Activated naive CD4-positive, alpha-beta T cell treated with anti-CD3 and anti-CD28 coated beads, Interleukin-2, amount 50 U/mL, for 72 hours (primary cell): ENCODE measurements at places on chromosomes 13 and 19. TPM values are rescaled to one million over a fixed set of nuclear protein-coding genes. Genes with fewer than 3 reads are reported as not detected.
A peak's percentile ranks its signal among the peaks of the same experiment; 100 is the strongest.

Gene SLC7A10
- not detected for total RNA-seq

Gene CAB39L
- 14.5 TPM for total RNA-seq

GRCh38 chr19:2423071-2423914, 4.1 kb downstream of the TIMM13 start:
- no peak for DNase-seq

DNA sequence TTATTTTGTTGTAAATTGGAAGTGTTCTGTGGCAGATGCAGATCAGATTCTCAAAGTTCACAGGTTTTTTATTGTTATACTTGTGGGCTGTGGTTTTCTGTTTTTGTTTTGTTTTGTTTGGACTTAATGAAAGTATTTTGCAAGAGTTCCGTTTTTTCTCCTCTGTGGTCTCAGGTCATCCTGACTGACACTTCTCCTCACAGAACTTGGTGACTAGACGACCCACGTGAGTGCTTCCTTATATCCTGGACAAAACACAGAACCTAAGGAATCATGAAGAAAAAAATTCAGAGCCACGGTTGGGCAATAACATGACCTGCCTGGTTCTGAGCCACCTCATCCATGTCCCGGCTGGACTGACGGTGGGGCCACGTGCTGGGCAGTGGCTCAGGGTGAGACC, 2.5 kb upstream of the RFPL4AL1 start:
- no peak for DNase-seq

- no peak for DNase-seq
Measured at GRCh38 chr19:47081095-47081494, 32.5 kb downstream of the ZC3H4 start.

DNA sequence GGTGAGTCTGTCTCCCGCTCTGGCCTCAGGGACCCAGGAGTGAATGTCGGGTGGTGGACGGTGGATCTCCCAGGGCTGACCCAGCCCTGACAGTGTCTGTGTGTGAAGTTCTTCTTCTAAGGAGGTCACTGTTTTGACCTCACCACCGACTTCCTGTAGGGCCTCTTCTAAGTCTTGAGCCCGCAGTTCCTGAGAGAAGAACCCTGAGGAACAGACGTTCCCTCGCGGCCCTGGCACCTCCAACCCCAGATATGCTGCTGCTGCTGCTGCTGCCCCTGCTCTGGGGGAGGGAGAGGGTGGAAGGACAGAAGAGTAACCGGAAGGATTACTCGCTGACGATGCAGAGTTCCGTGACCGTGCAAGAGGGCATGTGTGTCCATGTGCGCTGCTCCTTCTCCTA, at the start of gene SIGLEC7:
Gene SIGLEC7 (plus strand): TSS at position 183 of the 400 bp plus-strand sequence. CDS start 69 bp downstream, at position 252.
- no peak for DNase-seq

DNA sequence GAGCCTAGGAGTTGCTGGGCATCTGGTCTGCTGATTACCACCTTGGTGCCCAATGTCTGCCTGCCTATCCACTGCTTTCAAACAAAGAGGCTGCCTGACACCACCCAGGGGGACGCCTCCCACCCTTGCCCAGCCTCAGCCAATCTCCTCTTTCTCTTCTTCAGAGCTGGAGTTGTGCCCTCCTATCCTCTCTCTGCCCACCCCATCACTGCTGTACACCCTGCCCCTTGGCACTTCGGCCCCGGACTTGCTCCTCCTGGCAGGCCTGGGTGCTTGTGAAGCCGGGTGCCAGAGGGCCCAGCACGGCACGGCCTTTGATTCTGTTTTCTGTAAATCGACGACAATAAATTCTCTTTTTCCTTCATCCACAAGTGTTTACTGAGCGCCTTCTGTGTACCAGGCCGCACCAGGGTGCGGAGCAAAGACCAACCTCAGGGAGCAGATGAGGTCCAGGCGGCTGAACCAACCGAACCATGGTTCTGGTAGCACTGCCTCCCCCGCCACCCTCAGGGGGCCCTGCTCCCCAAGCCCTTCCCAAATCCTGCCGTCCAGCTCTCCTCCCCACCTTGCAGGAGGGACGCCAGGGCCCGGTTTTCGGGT, 5.0 kb downstream of the RNF225 start:
- no peak for DNase-seq

DNA sequence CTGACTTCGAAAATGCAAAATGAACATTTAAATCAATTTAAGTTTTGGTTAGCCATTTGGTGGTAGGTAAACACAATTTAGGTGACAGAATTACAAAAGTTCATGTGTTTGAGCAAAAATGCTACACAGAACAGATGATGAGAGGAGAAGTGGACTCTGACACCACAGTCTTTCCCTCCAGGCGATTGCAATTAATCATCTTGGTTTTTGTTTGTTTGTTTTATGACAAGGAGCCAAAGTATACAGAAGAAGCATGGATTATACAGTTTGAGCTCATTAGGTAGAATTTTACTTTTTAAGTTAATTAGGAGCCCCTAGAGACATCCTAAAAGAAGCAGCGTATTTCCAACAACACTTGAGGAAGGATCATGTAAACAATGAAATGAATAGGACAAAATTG, 49.3 kb upstream of the FREM2 start:
- no peak for DNase-seq

GRCh38 chr19:2428321-2428690, 920 bp upstream of the TIMM13 start:
- DNase-seq, result no peak

DNA sequence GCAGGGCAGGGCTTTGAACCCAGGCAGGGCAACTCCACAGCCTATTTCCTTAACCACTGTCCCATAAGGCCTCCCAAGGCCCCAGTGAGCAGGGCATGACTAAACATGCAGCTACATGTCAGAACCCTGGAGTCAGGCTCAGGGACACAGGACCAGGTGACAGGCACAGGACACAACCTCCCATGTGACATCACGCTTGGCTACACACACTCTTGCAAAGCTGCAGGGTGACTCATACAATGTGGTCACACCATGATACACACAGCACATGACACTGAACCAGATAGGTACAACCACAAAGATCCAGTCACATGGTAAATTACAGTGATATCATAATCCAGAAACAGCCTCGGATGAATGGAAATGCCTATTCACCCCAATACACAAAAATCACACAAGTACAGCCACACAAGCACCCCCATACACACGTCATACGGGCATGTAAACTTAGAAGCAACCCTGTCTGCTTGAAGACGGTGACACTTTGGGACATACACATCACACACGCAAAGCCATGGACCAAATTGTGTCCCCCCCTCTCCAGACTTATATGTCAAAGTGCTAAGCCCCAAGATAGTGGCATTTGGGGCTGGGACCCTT, 14.5 kb downstream of the KLK4 start:
- DNase-seq, result peak; percentile 11

DNA sequence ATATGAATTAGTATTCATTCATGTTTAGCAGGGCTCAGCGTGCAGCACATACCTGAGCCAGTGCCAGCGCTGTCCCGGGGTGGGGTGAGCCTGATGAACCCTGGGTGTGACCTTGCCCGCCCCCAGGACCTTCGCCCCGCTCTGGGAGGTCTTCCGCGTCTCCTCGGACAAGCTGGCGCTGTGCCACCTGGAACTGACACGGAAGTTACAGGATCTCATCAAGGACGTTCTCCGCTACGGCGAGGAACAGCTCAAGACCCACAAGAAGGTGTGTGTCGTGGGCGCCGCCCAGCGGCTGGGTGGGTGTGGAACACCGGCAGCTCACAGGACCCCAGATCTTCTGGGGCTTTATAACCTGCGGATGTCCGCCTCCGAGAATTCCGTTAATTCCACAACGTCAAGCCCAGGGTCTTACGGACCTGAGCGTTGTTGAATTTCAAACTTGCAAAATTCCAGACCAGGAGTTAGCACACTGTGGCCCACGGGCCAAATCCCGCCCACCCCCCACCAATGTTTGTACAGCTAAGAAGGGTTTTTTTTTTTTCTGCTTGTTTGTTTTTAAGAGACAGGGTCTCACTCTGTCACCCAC, 15.4 kb downstream of the FCHO1 start:
- DNase-seq, result no peak

- no peak for DNase-seq
Measured at GRCh38 chr13:51765142-51765515, 38.8 kb downstream of the DHRS12 start.
